ENCODE measurements at places on chromosomes 5 and 9.

GRCh38 chr5:163915481-163915961 is 410.1 kb downstream of the MAT2B start:
- DNase-seq: peak; percentile 49

DNA sequence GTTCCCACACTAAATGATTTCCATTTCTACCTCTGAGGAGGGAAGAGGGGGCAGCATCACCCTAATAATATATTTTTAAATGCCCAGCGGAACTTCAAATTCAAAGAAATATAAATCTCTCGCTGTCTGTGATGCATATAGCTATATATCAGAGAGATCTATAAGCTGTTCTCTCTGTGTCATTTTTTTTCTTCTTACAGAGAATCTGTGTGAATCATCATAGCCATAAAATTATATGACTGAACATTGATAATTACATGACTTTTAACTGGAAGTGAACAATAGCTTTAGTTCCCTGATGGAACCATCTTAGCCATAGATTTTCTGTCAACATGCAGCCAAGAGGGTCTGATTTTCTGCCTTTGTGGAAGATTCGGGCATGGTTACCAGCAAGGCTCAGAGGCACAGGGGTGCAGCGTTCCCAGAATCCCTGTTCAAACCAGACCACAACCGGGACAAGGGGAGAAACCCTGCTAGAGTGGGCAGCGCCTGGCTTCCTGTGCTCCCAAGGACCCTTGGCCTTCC is 93.7 kb upstream of the OSMR start:
- no peak for DNase-seq

DNA sequence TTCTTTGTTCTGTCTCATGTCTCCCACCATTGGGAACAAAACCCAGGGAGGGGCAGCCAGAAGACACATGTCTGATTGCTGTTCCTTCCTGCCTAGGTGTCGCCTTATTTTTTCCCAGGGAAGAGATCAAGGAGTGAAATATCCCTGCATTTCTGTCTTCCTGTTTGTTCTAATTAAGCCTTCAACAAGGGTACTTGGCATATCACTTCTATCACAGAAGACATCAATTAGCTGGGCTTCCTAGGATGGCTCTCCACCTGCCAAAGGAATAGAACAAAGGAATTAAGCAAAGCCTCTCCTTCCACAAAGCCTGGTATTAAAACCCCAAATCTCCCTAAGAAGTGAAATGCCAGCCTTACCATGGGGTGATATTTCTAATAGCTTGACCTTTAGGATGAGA is 299.5 kb upstream of the CD180 start:
- no peak for DNase-seq

DNA sequence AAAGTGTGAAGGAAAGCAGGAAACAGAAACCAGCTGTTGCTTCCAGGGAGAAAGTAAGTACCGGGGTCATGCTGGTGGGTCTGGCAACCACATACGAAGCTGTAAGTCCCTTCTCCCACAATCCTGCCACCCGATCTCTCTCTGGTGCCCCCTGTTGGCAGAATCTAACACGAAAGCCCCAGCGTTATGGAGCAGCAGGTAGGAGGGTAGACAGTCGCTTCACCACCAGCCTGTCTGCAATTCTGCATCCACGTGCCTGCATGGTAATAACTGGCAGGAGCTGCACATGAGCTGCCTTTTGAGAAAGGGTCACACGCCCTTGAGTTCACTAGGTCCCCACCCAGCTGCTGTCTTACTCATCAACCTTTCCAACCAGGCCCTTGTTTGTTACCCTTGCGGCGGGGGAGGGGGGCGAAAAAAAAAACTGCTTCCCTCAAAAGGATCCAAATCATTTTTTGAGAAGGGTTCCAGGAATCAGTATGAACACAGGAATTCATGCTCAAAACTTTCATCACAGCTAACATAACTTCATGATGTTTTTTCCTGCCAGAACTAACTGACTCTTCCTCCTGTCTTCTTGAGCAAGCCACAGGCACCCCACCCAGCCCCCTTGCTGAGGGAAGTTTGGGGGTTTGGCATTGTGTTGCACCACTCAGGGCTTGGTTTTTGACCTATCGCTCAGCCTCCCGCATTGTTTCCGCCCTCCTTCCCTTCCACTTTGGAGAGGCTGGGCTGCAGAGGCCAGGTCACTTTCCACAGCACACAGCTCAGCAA is 19.6 kb upstream of the TMEM252 start:
- DNase-seq: no peak

GRCh38 chr5:61612431-61612830 is 280.4 kb downstream of the ZSWIM6 start:
- DNase-seq: no peak

- no peak for DNase-seq
Measured at GRCh38 chr5:11514705-11515432, 389.4 kb downstream of the CTNND2 start.

DNA sequence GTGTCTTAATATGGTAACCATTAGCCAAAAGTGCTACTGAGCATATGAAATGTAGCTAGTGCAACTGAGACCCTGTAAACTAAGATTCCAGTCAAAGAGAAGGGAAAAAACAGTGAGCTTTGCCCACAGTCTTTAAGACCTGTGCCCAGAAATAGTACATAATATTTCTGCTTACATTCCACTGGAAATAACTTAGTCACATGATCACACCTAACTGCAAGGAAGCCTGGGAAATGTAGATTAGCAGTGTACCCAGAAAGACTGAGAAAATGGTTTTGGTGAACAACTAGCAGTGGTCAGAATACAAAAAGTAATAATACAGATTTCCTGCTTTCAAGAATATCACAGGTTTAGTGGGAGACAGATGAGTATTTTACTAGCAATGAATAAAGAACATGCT is 2.5 kb upstream of the CPLANE1 start:
- no peak for DNase-seq

GRCh38 chr5:20241351-20241750 is 253.4 kb upstream of the CDH18 start:
- DNase-seq: no peak

DNA sequence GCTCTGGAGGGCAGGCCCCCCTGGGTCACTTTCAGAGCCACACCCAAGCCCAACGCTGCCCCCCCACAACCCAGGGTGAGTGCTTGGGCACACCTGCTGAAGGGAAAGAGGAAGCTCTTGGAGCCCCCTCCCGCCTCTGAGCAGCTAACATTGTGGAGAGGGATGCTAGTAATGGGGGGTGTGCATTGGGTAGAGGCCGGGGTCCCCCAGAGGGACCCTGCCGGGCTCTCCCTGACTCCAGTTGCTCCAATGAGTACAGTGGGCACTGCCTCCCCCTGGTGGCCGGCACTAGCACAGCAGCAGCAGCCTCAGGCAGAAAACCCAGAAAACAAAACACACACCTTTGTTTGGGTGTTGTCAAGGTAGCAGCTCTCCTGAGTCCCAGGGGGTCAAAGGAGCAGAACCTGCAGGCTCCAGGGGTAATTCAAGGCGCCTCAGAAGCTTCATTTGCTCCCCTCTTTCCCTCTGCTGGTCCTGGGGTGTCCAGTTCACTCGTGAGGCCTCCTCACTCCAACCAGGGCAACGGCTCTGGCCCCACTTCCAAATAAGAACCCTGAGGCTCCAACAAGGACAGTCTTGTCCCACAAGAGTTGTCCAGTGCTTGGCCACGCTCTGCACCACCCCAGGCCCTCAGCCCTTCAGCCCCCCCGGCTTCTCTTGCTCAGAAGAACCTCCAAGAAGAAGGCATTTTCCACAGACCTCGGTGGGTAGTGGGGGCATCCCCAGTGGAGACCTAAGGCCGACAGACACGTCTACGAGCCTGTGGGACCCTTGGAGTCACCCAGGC is 16.1 kb downstream of the GBGT1 start:
- DNase-seq: no peak

DNA sequence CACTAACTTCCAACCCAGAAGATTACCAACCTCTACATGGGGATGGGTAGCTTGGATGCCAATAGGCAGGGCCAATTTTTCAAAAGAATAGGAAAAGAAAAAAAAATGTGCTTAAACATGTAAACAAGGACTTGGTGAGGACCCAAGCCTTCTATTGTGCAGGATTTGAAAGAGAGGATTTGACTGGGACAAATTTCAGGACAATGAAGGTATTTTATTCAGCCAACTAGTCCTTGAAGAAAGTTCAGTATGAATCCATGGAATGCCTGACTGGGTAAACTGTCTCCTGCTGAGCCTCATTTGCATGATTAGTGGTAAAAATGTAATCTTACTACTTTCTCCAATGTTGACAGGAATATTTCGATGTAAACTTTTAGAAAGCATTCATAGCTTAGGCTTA is 192.5 kb upstream of the RORB start:
- no peak for DNase-seq

GRCh38 chr5:115179030-115179393 is 9.3 kb upstream of the TRIM36 start:
- DNase-seq: no peak

DNA sequence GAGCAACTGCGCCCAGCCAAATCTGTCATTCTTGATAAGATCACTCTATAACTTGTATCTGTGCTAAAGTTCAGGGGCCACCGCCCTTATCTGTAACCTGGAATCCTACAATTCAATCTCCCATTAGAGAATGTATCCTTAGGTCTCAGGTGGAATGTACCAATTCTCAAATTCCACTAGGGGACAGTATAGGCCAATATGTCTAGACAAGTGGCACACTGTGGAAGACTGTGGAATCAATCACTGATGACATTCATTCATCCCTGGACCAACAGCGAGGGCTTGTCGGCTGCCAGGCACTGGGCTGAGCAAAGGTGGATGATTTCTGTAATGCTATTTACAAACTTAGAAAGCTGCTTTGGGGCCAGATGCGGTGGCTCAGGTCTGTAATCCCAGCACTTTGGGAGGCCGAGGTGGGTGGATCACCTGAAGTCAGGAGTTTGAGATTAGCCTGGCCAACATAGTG is 28.7 kb upstream of the MEGF9 start:
- DNase-seq: no peak

GRCh38 chr5:107067395-107067794 is 603.3 kb downstream of the EFNA5 start:
- DNase-seq: no peak

- DNase-seq: peak; percentile 50
Measured at GRCh38 chr9:98192503-98193335, at the start of gene CORO2A. Gene CORO2A, minus strand, starts transcription at chr9:98192637. Its CDS starts 34,977 bp downstream, at chr9:98157660.

DNA sequence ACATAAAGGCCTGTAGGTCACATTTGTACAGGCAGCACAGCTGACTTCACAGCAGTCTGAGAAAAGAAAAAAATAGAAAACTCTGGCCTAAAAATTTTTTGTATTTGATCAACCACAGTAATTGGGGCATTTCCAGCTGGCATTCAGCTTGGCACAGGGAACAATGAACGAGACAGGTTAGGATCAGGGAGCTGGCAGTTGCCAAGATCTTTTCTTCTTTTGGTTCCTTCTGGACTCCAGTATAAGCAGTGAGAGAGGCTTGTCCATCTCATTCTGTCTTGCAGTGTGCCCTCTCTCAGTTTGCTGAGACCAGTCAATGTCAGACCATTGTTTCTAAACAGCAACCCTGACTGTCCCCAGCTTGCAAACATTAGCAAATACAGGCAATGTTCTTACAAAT is 601.1 kb downstream of the TLR4 start:
- no peak for DNase-seq

- DNase-seq: peak; percentile 20
Measured at GRCh38 chr9:15205632-15206420, 101.2 kb downstream of the TTC39B start.

GRCh38 chr9:31950756-31951155 is 433.7 kb upstream of the ACO1 start:
- DNase-seq: no peak

DNA sequence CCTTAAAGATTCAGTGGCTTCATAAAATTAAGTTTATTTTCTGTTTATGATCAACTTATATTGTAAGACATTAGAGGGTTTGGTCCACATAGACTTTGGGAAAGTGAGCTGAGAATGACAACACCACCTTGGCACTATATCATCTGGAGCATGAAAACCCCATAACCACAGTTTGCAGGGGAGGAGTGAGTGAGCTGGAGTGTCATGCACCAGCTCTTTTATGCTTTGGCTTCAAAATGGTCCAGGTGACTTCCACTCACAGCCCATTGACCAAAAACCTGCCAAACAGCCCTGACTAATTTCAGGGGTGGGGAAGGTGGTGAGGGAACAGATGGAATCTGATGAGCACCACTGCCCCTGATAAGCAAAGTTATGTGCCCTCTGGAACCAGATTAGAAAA is 295.8 kb downstream of the DMRTA1 start:
- DNase-seq: no peak

DNA sequence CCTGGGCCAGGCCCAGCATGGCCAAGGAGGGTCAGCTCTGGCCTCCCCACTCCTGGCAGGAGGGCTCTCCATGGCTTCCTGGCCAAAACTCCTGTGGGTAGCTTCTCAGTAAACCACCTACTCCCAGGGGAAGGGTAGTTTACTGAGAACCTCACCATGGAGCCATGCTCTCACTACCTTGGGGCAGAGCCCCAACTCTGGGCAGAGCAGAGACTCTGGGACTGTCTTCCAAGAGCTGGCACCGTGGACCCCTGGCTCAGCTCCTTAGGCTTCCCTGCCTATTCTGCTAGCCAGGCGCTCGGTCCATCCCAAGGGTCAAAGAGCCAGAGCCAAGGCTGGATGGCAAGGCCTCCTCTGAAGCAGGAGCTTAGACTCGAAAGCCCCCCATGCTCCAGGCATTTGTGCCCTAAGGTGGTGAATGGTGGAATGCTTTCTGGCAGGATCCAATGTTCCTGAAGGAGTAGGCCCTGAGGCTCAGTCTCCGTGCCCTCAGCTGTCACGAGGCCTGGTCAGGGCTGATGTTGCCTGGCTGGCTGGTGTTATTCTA is 19.6 kb downstream of the TCF7 start:
- DNase-seq: no peak

DNA sequence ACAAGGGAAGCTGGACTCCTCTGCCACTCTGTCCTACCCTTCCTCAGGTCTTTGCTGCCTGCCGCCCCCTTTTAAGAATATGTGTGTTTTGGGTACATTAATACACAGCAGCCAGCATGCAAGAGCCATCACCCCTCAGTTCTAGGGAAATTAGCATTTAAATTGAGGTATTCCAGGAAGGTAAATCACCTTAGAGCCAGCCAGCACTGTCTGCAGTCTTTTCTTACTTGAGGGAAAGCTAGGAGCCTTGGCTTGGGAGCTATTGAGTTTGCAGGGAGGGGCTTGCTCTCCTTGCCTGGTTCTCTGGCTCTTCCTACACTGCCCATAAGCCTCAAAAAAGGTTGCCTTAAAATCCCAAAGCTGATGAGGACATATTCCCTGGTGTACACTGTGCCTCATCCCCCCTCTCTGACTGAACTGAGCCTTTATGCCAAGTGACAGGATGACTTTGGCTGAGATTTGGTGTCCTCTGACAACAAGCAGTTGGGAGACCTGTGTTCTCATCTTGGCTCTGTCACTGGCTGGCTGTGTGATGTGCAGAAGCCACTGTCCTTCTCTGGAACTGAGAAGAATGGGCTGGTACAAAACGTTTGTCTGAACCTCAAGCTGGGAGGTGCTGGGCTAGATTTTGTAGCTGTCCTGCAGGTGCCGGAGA is 54.1 kb downstream of the TRIM32 start:
- no peak for DNase-seq

All from astrocyte (in vitro differentiated cells and primary cell).